Spleen (tissue), 13 donors: ENCODE measurements at places on chromosomes 1 and 21.
A peak's percentile ranks its signal among the peaks of the same experiment; 100 is the strongest.

- peaks cover 39% of the 10 kb centered on the region for H3K36me3 ChIP-seq
- H3K27ac ChIP-seq = no peak overlapping the region
- peaks cover 43% of the 10 kb centered on the region for H3K4me1 ChIP-seq
- DNase-seq = no peak
Observed at GRCh38 chr1:154222518-154222917, 1.8 kb downstream of the UBAP2L start.

DNA sequence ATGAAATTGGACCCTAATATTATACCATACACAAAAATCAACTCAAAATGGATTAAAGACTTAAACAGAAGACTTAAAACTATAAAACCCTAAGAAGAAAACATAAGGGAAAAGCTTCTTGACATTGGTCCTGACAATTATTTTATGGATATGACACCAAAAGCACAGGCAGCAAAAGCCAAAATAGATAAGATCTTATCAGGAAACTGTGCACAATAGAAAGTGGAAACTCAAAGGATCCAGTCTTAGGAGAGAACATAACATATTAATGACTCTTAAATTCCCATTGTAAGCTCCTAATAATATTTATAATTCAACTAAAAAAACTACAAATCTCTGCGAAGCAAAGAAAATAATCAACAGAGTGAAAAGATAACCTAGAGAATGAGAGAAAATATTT lies 39.8 kb downstream of the RGS13 start:
- H3K27me3 ChIP-seq = no peaks in the 10 kb centered on the region
- H3K36me3 ChIP-seq = no peaks in the 10 kb centered on the region
- DNase-seq = no peak
- H3K27ac ChIP-seq = no peak overlapping the region
- H3K4me3 ChIP-seq = no peak overlapping the region
- H3K4me1 ChIP-seq = no peaks in the 10 kb centered on the region

- H3K36me3 ChIP-seq = peaks cover 18% of the 10 kb centered on the region
- H3K27ac ChIP-seq = peak overlapping the region; percentile 82
- no peak overlapping the region for H3K4me3 ChIP-seq
- peaks cover 67% of the 10 kb centered on the region for H3K4me1 ChIP-seq
Observed at GRCh38 chr1:116766616-116767469, 12.6 kb downstream of the CD2 start.

GRCh38 chr1:88701275-88701674 lies 17.2 kb downstream of the PKN2 start:
- H3K36me3 ChIP-seq = no peaks in the 10 kb centered on the region
- H3K27ac ChIP-seq = peak overlapping the region; percentile 84
- H3K4me3 ChIP-seq = no peak overlapping the region
- peaks cover 74% of the 10 kb centered on the region for H3K4me1 ChIP-seq
- no peak for DNase-seq

- H3K4me1 ChIP-seq = peaks cover 59% of the 10 kb centered on the region
- no peaks in the 10 kb centered on the region for H3K36me3 ChIP-seq
- no peaks in the 10 kb centered on the region for H3K27me3 ChIP-seq
- DNase-seq = no peak
Observed at GRCh38 chr1:116560704-116561490, 9.9 kb downstream of the CD58 start.

GRCh38 chr1:162070094-162070748 lies 730 bp downstream of the NOS1AP start:
- H3K4me1 ChIP-seq = peaks cover 26% of the 10 kb centered on the region
- H3K4me3 ChIP-seq = peak overlapping the region; percentile 67
- H3K36me3 ChIP-seq = no peaks in the 10 kb centered on the region
- H3K27ac ChIP-seq = no peak overlapping the region
- no peak for DNase-seq

GRCh38 chr1:178310685-178311105 lies 186.1 kb downstream of the CLEC20A start:
- no peaks in the 10 kb centered on the region for H3K27me3 ChIP-seq
- H3K36me3 ChIP-seq = no peaks in the 10 kb centered on the region
- H3K27ac ChIP-seq = no peak overlapping the region
- no peak overlapping the region for H3K4me3 ChIP-seq
- no peak for DNase-seq

DNA sequence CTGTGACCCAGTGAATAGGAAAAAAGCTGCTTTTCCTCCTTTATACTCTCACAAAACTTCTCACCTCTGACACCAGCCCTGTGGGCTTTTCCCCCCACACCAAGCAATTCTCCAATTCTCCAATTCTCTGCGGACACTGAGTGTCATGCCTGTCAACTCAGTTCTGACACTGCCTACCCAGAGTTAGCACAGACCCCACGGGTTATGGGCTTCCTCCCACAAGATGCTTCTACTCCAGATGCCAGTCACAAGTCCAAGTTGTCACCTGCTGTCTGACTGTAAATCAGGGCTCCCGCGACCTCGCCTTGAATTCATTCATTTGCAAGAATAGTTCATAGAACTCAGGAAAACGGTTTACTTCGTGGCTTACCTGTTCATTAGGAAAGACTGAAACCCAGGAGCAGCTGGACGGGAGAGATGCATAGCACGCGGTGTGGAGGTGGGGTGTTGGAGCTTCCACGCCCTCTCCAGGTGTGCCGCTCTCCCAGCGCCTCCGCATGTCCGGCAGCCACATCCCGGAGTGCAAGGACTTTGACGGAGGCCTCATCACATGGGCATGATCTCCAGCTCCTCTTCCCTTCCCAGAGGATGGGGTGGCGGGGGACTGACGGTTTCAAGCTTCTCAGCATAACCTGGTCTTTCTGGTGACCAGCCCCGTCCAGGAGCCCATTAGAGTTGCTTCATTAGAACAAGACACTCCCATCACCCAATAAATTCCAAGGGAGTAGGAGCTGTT lies 154.7 kb downstream of the PGBD5 start:
- peak; percentile 71 for DNase-seq
- no peak overlapping the region for H3K27ac ChIP-seq

DNA sequence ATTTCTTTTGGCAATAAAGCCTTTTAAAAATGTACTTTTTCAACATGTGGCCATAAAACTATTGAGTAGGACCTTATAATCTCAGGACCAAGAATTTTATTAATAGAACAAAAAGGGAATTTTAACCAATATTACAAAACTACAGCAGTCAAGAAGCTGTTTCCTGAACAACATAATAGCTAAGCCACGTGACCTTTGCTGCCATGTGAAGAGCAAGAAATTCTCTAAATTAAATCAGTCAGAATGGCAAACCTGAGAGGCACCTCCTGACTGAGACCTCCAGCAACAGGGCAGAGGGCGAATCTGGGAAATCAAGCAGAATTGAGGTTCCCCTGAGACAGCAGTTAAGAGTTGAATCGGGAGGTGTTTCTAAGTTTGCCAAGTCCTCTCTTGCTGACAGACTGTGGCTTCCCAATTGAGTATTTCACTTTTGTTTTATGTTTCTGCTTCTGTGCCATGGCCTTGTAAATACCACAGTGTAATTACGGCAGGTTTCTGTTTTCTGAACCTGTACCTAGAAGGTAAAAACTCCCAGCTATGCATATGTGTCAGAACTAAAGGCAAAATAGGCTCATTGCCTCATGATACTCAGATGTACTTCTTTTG lies 358.4 kb downstream of the NTNG1 start:
- H3K27me3 ChIP-seq = no peaks in the 10 kb centered on the region
- DNase-seq = no peak
- H3K4me1 ChIP-seq = no peaks in the 10 kb centered on the region
- H3K27ac ChIP-seq = no peak overlapping the region

DNA sequence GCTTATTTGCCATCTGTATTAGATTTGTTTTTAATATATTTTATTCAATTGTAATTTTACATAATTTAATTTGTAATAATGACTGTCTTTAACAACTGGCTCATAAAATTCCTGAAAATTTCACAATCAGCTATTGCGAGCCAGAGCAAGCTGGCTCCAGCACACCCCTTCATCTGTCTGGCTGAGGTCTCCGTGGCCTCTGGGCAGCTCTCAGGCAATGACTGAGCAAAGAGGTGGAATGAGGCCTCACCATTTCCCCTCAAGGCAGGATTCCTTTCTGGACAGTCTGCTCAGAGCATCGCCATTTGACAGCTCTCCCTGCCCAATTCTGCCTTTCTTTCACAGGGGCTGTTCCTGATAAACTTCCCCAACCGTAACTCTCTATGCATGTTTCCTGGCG lies 5.8 kb upstream of the KANK4 start:
- DNase-seq = no peak
- no peaks in the 10 kb centered on the region for H3K4me1 ChIP-seq
- no peak overlapping the region for H3K27ac ChIP-seq
- no peaks in the 10 kb centered on the region for H3K27me3 ChIP-seq
- no peak overlapping the region for H3K4me3 ChIP-seq

DNA sequence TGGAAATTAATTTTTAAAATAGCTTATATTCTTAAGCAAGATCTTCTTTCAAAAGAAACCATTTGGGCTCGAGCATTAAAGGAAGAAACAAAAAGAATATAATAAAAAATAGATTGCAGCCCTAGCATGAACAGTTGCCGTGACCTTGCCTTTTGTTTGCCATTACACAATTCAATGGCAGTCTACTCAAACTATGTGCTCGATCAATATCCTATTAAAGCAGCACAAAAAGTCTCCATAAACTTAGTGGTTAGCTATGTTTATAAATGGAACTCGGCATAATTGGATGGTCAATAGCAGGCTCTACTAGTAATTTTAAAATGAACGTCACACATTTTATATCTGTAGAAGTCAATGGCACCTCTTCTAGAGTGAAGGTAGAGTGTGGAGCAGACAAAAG lies 256.5 kb downstream of the NFIA start:
- H3K4me3 ChIP-seq = no peak overlapping the region
- no peaks in the 10 kb centered on the region for H3K36me3 ChIP-seq
- H3K27ac ChIP-seq = peak overlapping the region; percentile 55
- no peaks in the 10 kb centered on the region for H3K27me3 ChIP-seq

- no peaks in the 10 kb centered on the region for H3K36me3 ChIP-seq
- no peak overlapping the region for H3K27ac ChIP-seq
- no peak overlapping the region for H3K4me3 ChIP-seq
- DNase-seq = peak; percentile 47
- H3K4me1 ChIP-seq = no peaks in the 10 kb centered on the region
- H3K27me3 ChIP-seq = no peaks in the 10 kb centered on the region
Observed at GRCh38 chr1:201353186-201353940, 24.1 kb downstream of the TNNT2 start.

GRCh38 chr21:43865540-43866259 lies 677 bp downstream of the AGPAT3 start:
- H3K36me3 ChIP-seq = no peaks in the 10 kb centered on the region
- peak; percentile 91 for DNase-seq
- peaks cover 38% of the 10 kb centered on the region for H3K4me1 ChIP-seq
- peak overlapping the region; percentile 84 for H3K27ac ChIP-seq
- peak overlapping the region; percentile 72 for H3K4me3 ChIP-seq

DNA sequence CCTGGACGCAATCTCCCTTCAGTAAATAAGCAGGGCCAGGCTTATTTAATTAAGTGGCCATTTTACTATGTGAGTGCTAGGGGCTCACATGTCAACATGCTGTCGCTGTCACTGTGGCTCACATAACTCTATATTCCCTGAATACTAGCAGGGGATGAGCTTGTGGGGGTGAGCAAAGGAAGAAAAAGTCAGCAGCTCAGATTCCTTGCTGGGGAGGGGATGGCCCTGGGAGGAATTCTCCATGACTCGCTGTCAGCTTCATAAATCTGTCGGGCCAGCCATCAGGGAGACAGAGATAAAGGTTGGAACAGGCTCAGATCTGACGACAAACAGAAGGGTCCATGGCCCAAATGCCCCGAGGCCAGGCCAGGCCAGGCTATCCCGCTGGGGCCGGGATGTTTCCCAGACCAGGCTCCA lies 26.0 kb upstream of the PLEKHG5 start:
- H3K27me3 ChIP-seq = no peaks in the 10 kb centered on the region
- H3K36me3 ChIP-seq = no peaks in the 10 kb centered on the region
- H3K4me1 ChIP-seq = no peaks in the 10 kb centered on the region
- H3K4me3 ChIP-seq = no peak overlapping the region
- no peak for DNase-seq

DNA sequence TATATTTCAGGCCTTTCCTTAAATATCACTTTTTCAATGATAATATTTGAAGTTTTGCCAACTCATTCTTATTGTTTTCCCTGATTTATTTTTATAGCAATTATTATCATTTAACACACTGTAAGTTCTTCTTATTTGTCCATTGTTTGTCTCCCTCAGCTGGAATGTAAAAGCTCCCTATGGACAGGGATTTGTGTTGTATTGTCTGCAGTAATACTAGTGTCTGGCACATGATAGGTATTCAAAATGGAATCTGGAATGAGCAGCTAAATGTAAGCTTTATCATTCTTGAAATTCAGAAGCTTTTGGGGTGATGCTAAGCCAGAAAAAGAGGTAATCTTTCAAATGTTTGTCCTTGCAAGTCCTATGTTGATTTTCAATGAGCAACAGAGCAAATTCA lies 112.1 kb downstream of the NEGR1 start:
- no peaks in the 10 kb centered on the region for H3K4me1 ChIP-seq
- no peaks in the 10 kb centered on the region for H3K36me3 ChIP-seq
- H3K4me3 ChIP-seq = no peak overlapping the region
- H3K27ac ChIP-seq = no peak overlapping the region
- no peaks in the 10 kb centered on the region for H3K27me3 ChIP-seq

GRCh38 chr1:1080122-1080757 lies 6.1 kb upstream of the RNF223 start:
- peaks cover 8% of the 10 kb centered on the region for H3K36me3 ChIP-seq
- H3K4me1 ChIP-seq = peaks cover 13% of the 10 kb centered on the region
- H3K4me3 ChIP-seq = peak overlapping the region; percentile 37

- peaks cover under 1% of the 10 kb centered on the region for H3K4me1 ChIP-seq
- no peaks in the 10 kb centered on the region for H3K36me3 ChIP-seq
- H3K4me3 ChIP-seq = no peak overlapping the region
- no peak overlapping the region for H3K27ac ChIP-seq
- DNase-seq = no peak
Observed at GRCh38 chr1:39139723-39140360, 64.7 kb upstream of the MACF1 start.

DNA sequence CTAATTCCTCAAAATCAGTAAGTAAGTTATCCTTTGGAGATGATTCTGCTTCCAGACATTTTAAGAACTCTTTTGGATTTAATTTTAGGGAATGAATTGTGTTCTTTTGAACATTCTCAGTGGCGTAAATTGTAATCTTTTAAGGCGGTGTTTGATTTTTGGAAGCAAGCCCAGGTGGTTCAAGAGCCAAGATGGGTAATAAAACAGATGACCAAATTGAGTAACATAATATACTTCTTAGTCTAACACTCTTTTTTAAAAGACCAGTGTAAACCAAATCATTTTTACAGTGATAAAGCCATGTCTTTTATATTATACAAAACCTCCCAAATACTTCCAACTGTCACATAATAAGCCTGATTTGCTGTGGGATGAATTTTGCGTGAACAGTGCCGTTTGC lies 133.8 kb downstream of the LRRC40 start:
- no peaks in the 10 kb centered on the region for H3K36me3 ChIP-seq
- no peaks in the 10 kb centered on the region for H3K4me1 ChIP-seq
- no peak overlapping the region for H3K27ac ChIP-seq
- H3K4me3 ChIP-seq = no peak overlapping the region
- no peak for DNase-seq
- H3K27me3 ChIP-seq = no peaks in the 10 kb centered on the region

GRCh38 chr1:181604482-181605249 lies 121.3 kb downstream of the CACNA1E start:
- DNase-seq = no peak
- H3K4me3 ChIP-seq = no peak overlapping the region
- no peaks in the 10 kb centered on the region for H3K36me3 ChIP-seq
- no peaks in the 10 kb centered on the region for H3K4me1 ChIP-seq
